ENCODE measurements at places on chromosomes 5 and 9.

DNA sequence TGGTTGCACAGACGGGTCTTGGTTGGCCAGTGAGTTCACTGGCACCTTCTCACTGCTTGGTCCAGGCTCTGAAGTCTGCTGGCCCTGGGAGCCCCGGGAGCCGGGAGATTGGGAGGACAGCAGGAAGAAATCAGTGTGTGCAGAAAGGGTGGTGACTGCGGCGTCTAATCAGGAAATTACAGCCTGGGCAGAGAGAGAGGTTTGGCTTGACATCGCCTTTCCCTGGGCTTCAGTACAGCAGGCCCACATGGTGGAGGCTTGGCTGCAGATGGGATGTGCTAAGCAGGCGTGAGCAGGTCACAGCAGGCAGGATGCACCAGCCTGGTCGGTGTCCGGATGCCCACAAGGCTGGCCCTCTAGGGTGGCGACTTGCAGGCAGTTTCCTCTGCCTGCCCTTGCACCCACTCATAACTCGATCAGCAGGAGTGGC is 17.2 kb downstream of the PITX1 start:
- peak; percentile 16 for DNase-seq

DNA sequence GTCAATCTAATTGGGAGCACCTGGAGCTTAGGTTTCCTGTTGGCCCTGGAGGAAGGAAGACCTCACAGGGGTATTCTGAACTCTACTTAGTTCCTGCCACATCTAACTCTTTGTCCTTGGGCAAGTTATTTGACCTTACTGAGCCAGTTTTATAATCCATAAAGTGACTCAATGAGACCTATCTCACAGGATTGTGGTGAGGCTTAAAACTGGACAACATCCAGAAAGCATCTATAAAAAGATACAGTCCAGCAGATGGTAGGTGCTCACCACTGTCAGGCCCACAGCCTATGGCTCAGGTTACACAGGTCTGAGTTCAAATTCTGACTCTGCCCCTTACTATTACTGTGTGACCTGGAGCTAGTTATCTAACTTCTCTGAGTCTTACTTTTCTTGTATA is 23.3 kb downstream of the KCNV2 start:
- DNase-seq = no peak

- no peak for DNase-seq
Observed at GRCh38 chr5:36733183-36733582, 126.8 kb downstream of the SLC1A3 start.

GRCh38 chr5:161036296-161036695 is 184.3 kb upstream of the ATP10B start:
- DNase-seq = no peak

GRCh38 chr9:2570615-2571479 is 50.7 kb upstream of the VLDLR start:
- peak; percentile 52 for DNase-seq

GRCh38 chr5:179227580-179228311 is 117.5 kb downstream of the ADAMTS2 start:
- no peak for DNase-seq

DNA sequence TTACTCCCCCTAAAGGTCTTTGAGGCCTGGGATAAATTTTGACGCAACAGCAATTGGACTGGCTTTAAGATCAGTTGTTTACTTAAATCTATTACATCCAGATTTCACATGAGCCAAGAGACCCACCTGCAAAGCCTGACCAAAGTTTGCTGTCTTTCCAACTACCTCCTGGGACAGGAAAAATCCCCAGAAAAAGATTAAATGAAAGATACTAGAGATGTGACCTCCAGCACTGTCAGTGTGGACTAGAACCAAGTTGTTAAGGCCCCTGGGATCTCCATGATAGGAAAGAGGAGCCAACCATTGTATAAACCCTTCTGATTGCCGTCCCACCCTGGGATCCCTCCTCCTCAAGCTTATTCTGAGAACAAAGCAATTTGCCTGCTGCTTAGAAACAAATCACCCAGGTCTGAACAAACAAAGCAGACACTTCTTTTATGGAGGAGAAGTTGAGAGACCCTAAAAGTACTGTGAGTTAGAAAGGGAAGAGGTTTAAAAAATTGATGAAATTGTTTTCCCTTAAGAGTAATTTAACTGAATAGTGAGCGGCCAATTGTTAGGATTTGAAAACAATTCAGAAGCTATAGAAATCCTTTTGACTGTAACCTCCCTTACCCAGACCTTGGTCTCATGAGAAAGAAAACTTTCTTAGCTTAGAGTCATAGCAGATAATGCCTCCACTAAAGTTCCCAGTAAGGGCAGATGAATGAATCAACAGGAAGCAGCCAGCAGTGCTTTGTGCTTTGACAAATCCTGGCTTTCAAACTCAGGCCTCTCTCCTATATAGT is 255.2 kb downstream of the TMEM167A start:
- no peak for DNase-seq

DNA sequence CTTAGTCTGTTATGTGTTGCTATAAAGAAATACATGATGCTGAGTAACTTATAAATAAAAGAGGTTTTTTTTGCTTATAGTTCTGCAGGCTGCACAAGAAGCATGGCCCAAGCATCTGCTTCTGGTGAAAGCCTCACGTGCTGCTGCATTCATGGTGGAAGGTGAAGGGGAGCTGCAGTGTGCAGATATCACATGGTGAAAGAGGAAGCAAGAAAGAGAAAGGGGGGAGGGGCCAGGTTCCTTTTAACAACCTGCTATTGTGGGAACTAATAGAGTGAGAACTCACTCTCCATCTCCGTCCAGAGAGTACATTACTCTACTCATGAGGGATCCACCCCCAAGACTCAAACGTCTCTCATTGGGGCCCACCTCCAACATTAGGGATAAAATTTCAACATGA is 12.5 kb upstream of the PARP8 start:
- DNase-seq = peak; percentile 45

DNA sequence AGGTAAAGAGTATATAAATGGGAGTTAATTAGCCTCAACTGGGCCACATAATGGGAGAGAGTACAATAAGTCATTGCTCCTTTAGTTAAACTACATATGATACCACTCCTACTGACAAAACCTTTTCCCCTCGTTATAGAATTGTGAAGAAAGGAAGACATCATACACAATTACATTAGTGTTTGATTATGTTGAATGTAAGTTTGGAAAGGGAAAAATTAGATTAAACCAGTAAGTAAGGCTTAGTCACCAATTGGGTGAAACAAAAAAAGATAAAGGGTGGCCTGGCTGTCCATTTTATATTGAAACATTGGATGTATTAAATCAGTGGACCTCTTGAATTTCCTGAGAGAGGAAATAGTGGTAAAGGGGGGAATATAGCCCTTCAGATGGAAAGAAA is 464.3 kb upstream of the PAPPA start:
- DNase-seq = no peak

- no peak for DNase-seq
Observed at GRCh38 chr9:126342621-126343031, 16.0 kb downstream of the MVB12B start.

- no peak for DNase-seq
Observed at GRCh38 chr5:107542428-107542827, 128.3 kb downstream of the EFNA5 start.

DNA sequence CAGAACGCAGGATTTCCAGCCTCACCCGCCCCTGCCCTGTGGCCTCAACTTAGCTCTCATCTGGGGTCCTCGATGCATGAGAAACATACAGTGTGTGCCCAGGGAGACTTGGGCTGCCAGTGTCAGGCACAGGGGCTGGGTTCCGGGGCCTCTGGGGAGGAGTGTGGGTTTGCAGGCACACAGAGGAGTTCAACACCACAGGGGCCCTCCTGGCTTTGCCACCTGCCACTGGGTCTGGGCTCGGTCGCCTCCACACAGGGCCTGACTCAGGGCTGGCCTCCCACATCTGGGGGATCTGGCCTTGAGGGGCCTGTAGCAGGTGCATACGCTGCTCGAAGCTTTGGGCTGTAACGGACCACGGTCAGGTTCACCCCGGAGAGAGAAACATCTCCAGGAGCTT is 111.6 kb downstream of the COL5A1 start:
- no peak for DNase-seq

DNA sequence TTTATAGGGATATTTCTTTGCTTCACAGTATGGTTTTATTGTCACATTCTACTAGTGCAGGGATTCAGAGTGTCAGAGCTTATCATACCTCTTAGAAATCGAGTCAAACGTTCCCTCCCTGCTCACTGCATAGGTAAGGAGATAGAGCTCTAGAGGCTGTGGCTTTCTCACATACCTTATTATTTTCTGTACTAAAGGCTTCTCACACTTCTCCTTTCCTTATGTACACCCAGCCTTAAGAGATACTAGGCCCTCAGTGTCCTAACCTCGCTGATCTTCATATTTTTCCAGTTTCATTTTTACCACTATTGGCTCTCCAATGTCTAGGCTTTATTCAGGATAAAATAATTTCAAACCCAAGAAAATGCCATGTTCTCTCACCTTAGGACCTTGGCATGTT is 297.3 kb upstream of the RIOK2 start:
- no peak for DNase-seq

DNA sequence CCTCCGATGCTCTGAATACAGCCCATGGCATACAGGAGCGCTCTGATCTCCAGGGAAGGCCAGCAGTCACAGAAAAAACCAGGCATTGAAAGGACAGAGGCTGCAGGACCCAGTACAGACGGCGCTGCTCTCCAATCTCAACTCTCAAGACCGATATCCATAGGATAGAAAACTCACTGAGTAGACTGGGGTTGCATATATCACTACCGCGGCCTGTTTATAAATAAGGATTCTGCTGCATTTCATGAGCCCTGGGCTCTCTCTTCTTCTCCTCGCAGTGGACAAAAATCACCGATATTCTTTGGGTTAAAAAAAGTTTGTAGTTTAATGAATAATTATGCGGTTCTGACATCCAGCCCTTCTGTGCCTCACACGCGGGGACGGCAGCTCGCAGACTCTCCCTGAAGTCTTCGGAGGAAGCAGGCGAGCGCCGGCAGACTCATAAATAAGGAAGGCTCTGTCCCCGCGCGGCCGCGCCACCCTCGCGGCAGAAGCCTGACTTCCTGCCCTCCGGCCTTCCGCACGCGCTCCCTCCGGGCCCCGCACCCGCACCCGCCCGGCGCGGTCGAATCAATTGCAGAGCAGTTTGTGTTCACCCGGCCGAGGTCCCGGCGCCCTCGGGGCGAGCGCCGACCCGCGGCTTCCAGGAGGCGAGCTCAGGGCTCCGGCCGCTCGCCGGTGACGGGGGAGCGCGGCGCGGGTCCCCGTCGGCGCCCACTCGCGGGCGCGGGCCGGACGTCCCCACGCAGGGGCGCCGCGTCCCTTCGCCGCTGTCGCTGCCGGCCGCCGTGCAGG is at the start of gene FAM78A:
FAM78A (minus strand) TSS at position 417 of the 795 bp plus-strand sequence; CDS start at position 86, 331 bp downstream.
- DNase-seq = peak; percentile 54

DNA sequence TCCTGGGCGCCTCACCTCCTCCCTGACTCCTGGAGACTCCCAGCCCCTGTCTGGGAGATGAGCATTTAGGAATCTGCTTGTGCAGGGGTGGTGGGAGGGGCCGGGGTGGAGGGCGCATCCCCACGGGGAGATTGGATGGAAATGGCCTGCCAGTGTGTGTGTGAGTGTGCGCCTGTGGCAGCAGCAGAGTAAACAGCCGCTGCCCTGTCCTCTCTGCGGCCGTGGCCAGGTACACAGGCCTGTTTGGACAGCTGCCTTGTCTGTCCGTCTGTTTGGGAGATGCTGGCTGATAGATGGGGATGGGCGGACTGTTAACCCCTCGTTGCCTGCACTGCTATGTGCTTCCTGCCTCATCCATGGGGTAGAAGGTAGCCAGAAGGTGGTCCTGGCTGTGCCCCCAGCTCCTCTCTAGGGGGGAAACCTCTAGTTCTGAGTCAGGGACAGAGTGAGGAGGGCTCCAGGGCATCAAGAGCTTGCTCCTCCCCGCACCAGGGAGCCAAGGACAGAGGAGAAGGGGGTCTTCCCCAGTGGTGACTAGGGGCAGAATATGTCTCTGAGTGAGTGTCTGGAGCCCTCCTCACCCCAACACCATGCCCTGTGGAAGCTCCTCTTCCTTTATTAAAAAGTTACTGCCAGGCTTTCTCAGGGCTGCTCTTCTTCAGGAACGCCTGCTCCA is 60.1 kb downstream of the LMX1B start:
- DNase-seq = no peak

DNA sequence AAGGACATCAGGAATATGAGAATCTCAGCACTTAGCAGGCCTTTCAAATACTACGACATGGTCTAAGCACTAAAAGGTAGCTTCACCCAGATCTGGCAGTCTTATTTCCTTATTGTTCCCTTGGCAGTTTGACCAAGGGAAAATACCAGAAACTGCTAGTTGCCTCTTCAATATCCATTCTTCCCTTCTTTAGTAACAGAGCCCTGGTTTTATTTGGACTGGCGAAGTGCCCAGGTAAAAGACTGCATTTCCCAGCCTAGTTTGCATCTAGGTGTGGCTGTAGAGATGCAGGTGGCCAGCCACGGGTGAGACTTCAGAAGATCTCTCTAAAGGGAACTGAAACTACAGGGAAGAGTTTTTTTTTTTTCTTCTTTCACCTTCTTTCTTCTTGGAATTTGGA is 21.6 kb downstream of the DMRT2 start:
- DNase-seq = no peak

GRCh38 chr9:131278702-131279111 is 2.4 kb upstream of the FAM78A start:
- no peak for DNase-seq

DNA sequence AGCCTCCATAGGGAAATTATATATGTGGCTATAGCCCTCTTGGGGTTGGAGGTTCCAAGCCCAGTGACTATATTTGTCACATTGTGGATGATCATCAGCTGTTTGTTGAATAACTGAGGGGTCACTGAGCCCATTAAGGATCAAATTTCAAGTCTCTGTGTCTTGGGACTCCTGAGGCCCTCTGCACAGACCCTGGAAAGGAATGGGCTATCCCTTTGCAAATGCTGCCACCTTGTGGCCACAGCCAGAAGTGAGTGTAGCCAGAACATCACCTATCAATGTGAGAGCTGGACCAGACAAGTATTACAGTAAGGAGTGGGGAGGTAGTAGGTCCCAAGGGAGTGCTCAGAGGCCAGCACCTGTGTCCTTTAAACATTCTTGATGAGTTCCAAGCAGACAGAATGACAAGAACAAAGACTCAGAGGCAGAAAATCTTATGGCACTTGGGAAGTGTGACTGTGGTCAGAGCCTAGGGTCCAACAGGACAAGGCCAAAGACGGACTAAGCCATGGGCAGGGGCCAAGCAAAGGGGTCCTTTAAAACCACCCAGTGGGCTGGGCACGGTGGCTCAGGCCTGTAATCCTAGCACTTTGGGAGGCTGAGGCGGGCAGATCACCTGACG is 8.2 kb downstream of the RPP25L start:
- peak; percentile 76 for DNase-seq

- DNase-seq = no peak
Observed at GRCh38 chr5:89302102-89302891, 419.3 kb upstream of the MEF2C start.
